ENCODE measurements at places on chromosomes 13 and 19. TPM values are rescaled to one million over a fixed set of nuclear protein-coding genes. Genes with fewer than 3 reads are reported as not detected.

- DNase-seq = no peak
Observed at GRCh38 chr13:104586051-104586746, 1520.0 kb upstream of the SLC10A2 start.

GRCh38 chr13:48144413-48145035 is 49.6 kb upstream of the MED4 start:
- peak; percentile 20 for DNase-seq

GRCh38 chr13:110650436-110650835 is 35.1 kb downstream of the NAXD start:
- no peak for DNase-seq

DNA sequence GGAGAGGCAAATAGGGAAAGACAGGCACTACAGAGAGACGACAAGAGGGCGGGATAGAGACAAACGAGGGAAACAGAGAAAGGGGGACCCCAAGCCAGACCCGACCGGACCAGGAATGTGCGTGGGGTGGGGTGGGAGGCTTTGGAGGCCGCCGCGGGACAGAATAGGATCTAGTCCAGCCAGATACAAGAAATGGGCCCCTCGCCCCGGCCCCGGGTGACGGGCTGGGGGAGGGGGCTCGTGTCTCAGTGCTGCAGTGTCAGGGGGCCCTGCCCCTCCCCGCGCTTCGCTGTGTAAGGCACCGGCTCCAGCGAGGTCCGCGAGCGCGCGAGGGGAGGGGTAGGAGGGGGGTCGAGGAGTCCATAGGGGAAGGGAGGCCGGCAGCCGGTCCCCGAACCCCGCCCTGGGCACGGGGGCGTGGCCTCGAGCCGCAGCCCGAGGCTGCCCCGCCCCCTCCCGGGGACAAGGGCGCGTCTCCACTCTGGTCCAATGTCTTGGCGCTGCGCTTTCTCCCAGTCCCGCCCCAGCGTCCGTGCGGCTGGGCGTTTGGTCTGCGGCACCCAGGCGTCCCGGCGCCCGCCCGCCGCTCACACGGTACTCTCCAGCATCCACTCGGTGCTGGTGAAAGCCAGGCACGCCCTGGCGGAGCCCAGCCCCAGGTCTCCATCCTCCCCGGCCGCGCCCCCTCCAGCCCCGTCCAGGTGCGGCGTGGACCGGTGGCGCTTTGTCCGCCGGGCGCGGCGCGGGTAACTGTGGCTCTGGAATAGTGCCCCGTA is 11.0 kb downstream of the IFNL1 start:
- no peak for DNase-seq

DNA sequence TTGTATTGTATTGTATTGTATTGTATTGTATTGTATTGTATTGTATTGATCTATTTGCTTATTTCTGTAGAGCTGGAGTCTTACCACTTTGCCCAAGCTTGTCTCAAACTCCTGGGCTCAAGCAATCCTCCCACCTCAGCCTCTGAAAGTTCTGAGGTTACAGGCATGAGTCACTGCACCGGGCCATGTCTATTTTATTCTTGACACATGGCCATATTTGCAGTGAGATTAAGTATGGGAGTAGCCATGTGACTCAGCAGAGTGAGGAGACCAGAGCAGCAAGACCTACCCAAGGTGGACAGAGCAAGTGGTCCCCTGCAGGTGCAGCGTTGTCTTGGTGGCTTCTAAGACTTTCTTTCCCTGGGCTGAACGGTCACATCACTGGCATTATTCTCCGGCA is 49.1 kb upstream of the UBAC2 start:
- DNase-seq = no peak

DNA sequence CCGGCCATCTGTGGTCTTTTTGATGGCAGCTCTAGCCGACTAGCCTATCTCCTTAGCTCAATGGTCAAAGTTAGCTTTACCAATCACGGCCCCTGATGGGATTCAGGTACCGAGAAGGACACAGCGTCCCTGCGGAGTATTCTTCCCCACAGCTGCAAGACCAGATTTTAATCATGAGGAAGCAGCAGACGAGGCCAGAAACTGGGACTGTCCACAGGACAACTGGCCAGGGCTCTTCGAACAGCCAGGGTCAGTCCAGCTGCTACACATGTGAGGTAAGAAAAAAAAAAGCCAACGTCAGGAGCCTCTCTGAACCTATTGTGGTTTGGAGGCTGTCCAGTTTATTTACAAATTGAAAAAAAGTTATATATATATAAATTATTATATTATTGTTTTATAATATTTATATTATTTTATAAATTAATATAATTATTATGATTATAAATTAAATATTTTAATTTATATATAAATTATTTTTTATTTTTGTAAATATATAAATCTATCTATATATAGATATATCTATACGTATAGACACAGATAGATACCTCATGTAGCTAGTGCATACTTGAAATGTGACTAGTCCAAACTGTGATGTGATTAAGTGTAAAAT is 10.8 kb downstream of the RINL start:
- DNase-seq = no peak

- no peak for DNase-seq
Observed at GRCh38 chr19:14818588-14818987, 16.4 kb downstream of the OR7A5 start.

- no peak for DNase-seq
Observed at GRCh38 chr13:35704331-35704730, 227.8 kb upstream of the MAB21L1 start.

GRCh38 chr13:77009011-77009410 is 17.1 kb downstream of the CLN5 start:
- no peak for DNase-seq

- no peak for DNase-seq
Observed at GRCh38 chr19:3099347-3100145, 5.4 kb downstream of the GNA11 start.

DNA sequence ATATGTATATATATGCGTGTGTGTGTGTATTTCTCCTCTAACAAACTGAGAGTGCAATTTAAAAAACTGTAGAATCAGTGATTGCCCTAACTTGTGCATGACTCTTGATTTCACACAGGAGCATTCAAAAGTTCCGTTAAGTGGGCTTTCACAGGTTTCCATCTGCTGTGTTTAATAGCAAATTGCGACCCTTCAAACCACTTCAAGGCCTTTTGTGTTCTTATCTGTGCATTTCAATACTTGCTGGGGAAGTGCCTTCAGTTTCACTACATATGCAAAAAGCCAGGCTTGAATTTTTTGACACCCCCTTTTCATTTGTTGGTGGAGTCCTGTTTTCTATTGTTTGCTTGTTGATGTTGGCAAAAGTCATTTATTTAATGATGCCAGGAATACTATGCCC is 158.0 kb downstream of the TM9SF2 start:
- DNase-seq = no peak

GRCh38 chr13:50126263-50126992 is 111.2 kb downstream of the KCNRG start:
- no peak for DNase-seq

DNA sequence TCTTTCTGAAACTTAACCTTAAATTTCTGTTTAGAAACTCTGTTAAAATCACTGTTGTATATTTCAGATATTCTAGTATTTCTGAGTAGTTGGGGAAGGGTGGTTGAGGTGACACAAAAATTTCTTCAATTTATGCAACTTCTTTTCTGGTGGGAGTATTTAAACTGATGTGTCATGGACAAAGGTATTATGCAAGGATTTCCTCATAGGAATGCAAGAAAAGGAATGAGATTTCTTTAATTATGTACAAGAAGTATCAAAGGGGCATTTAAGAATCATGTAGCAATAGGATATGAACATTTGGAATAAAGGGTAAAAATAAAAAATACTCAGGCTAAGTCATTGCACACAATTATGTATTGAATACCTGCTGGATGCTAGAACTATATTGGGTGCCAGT is 575.8 kb upstream of the KLF12 start:
- no peak for DNase-seq

DNA sequence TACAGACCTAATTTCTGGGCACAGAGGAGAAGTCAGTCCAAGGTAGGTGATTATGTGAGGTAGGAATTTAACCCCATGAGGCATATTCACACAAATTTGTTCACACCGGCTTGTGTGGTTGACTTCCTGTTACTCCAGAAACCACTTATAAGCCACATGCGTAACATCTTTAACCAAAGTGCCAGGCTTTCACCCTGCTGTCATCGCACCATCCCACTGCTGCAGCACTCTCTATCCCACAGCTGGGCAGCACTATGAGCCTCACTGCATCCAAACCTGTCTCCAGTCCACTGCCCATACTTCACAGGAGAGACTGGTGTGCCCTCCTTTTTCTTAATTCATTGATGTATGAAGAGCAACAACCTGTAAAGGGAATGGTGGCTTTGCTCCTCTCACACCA is 128.2 kb upstream of the ARGLU1 start:
- no peak for DNase-seq

DNA sequence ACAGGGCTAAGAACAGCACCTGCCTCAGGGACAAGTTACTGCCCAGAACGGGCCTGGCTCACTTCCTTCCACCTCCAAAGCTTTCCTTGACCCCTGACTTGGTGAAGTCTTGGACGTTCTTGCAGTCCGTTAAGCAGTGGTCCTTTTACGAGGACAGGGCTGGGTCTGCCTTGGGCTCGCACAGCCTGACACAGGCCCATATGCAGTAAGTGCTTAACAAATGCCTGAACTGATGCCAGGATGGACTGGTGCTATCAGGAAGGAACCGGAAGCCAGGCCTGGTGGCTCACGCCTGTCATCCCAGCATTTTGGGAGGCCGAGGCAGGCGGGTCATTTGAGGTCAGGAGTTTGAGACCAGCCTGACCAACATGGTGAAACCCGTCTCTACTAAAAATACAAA is 1.8 kb upstream of the PLK5 start:
- DNase-seq = no peak

DNA sequence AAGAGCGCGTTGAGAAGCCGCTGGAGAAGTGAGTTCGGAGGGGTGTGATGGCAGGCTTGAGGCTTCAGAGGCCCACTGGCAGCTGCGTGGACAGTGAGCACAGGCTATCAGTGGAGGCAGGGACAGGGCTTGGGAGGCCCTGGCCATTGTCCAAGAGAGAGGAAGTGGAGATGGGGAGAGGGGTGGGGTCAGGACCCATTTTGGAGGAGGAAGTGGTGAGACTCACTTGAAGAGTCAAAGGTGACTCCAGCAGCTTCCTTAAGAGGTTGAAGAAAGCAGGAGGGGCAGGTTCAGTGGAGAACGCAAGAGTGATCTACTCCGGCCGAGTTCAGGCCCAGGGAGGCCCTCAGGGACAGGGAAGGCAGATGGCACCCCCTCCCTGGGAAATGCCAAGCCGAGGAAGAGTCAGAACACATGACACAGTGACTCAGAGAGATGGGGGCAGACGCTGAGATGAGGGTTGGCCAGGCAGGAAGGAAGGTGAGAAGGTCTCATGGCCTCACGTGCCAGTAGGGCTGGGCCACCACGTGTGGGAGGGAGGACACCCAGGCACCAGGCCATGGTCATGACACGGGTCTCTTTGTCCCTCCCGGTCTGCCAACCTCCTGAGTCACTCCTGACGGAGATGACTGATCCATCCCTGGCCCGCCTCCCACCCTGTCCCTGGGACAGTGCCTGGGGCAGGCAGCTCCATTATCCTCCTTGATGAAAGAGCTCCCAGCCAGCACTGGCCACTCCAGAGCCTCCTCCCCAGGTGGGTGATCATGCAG is 10.1 kb upstream of the CD22 start:
- peak; percentile 50 for DNase-seq

GRCh38 chr19:5021046-5021445 is 52.1 kb downstream of the KDM4B start:
- DNase-seq = no peak

- no peak for DNase-seq
Observed at GRCh38 chr13:90806892-90807291, 540.6 kb upstream of the MIR17HG start.

- no peak for DNase-seq
Observed at GRCh38 chr13:97369261-97369893, 64.6 kb upstream of the RAP2A start.

- no peak for DNase-seq
Observed at GRCh38 chr19:50003810-50004419, 21.3 kb downstream of the VRK3 start.

- no peak for DNase-seq
Observed at GRCh38 chr19:1134431-1134830, 30.6 kb downstream of the GPX4 start.

GRCh38 chr13:40127476-40127875 is 472.0 kb downstream of the COG6 start:
- peak; percentile 76 for DNase-seq

DNA sequence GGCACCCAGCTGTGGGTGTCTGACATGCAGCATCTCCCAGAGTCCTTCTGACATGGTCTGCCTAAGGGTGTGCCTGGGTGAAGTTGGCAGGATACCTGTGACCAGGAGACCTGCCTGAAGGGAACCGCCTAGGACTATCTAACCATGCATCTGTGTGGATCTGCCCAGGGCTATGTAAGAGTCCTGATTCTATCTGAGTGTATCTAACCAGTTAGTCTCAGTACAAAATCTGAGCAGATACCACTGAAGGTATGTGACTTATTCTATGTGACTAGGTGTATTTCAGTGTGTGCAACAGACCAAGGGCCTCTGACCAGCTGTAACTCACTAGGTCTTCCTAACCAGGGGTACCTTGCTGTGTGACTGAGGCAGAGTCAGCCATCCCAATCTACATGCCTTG is 28.2 kb upstream of the FBL start:
- no peak for DNase-seq

GRCh38 chr19:23318143-23318542 is 67.9 kb upstream of the ZNF724 start:
- DNase-seq = no peak

DNA sequence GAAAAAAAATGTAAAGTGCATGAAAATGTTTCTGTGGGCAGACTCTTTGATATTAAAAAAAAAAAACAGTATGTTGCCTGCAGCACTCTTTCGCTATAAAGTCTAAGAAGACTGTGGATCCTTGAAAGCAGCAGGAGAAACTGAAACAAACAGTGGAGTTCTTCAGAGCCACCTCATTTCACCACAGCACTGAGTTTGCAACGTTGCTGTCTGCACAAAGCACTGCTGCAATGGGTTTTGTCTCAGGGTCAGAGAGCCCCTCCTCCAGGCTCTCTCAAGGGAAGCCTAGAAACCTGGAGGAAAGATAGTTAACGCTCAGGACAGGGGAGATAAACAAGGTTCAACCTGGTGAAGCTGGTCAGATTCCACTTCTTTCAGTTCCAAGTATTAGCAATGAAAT is 248.7 kb downstream of the EFNB2 start:
- no peak for DNase-seq

- DNase-seq = no peak
Observed at GRCh38 chr19:2815923-2816322, 3.7 kb upstream of the ZNF554 start.

The MBD3L3 gene
- not detected for polyA plus RNA-seq

The PEAK3 gene
- 0.33 TPM for polyA plus RNA-seq

The INSL3 gene
- not detected for polyA plus RNA-seq

The CYP2F1 gene
- not detected for polyA plus RNA-seq

The ALG5 gene
- polyA plus RNA-seq = 63.0 TPM

The S1PR2 gene
- polyA plus RNA-seq = not detected

The CNMD gene
- not detected for polyA plus RNA-seq

The HIF3A gene
- not detected for polyA plus RNA-seq

The MYO16 gene
- not detected for polyA plus RNA-seq

The ZNF616 gene
- polyA plus RNA-seq = 6.8 TPM

The DPF1 gene
- polyA plus RNA-seq = not detected

The CPAMD8 gene
- not detected for polyA plus RNA-seq

The CEACAM3 gene
- polyA plus RNA-seq = not detected

The COL4A2 gene
- polyA plus RNA-seq = not detected
